NCI-H1417 treated with DMSO at 0.1 percent for 48 hours (cell line): ENCODE measurements at places on chromosomes 13 and 19.

GRCh38 chr19:4012092-4012974 is 4.8 kb downstream of the PIAS4 start:
- peak; percentile 61 for DNase-seq

DNA sequence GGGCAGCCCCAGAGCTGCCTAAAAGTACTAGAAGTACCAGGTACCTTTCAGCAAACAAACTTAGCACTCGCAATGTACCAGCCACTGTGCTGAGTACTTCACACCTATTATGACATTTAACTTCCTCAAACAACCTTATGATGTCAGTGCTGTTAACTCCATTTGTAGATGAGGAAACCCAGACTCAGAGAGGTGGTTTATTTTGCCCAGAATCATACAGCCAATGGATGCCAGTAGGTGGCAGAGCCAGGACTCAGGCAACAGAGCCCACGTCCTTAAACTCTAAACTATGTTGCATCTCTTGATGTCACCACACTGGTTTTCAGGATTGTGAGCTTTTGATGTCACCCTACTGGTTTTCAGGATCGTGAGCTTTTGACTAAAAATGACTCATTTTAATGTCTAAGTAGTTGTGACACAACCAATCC is 78.9 kb downstream of the FLT1 start:
- no peak for DNase-seq

- no peak for DNase-seq
Measured at GRCh38 chr13:43472980-43473379, 313.8 kb downstream of the ENOX1 start.

GRCh38 chr13:72920097-72920496 is 138.2 kb downstream of the PIBF1 start:
- no peak for DNase-seq

DNA sequence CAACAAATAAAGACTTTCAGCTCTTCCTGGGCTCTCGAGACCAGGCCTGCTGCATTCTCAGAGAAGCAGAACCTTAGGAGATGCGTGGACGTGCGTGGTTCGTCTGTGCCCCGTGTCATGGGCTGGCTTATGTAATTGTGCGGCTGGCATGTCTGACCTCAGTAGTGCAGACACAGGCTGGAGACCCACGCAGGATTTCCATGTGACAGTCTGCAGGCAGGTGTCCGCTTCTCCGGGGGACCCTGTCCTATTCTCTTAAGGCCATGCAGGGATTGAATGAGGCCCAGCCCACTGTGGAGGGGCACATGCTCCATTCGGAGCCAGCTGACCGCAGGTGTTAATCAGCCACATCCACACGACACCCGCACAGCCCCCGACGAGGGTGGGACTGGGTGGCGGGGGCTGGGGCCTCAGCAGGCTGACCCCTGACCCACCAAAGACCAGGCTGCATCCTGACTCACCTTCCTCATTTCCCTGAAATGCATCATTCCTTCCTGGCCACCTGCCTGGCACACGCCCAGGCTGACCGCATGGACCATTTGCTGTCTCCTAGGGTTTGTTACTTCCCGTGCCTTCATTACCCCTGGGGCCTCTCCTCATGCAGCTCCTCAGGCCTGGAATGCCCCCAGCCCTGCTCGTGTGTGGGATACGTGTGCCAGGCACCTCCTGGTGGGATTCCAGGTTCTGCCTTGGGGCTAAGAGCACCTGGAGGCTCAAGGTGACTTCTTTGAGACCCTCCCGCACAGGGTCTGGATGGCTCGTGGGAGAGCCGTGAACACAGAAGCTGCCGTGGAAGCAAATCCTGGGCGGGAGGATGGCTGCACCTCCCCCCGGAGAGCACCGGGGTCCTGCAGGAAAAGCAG is 10.7 kb upstream of the MCF2L start:
- DNase-seq: no peak

- no peak for DNase-seq
Measured at GRCh38 chr13:103224804-103225203, 158.6 kb upstream of the SLC10A2 start.

DNA sequence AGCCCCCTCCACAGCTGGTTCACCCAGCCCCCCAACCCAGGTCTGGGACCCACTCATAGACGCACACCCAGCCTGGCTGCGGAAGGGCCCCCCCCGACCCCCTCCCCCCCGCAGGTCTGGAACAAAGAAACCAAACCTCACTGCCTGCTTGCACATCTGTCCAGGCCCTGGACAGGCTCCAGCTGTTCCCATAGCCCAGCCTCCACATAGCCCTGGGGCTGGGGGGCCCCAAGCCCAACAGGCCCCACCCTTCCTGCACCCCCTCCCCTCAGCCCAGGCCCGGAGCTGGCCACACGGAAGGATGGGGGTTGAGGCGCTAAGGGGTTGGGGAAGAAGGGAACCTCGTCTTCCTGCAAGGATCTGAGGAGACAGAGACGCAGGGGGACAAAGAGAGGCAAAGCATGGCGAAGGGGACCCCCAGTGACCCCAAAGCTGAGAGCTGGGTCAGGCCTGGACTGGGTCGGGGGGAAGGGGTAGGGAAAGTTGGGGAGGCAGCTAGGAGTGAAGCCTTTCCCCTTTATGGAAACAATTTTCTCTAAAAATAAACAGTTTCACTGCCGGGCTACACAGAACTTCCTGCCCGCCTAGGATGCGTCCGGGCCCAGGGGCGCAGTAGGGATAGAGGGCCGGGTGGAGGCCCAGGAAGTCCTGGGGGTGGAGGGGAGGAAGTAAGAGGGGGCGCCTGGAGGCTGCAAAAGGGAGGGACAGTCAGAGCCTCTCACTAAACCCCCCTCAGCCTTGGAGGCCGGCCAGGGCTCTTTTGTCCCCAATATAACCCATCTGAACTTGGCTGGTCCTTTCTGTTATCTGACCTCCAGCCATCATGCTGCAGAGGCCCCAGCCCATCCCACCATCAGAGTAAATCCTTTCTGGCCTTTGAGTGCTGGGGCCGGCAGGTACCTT is 2.4 kb downstream of the KANK2 start:
- no peak for DNase-seq

DNA sequence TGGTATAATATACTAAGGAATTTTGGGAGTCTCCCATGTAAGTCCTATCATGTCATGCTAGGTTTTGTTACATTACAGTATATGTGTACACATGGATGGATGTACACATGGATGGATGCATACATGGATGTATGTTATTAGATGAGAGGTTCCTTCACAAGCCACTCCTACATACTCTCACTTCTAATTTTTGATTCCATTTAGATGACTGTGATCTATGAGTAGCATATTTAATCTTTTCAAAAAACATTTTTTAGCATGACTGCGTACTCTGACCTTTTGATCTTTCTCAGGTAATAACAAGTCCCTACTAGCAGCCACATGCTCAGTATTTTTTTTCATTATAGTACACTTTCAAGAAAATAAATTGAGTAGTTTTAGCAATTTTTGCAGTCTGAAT is 441.8 kb downstream of the SLITRK1 start:
- no peak for DNase-seq

- DNase-seq: no peak
Measured at GRCh38 chr13:45750566-45750965, 48.4 kb downstream of the CBY2 start.

DNA sequence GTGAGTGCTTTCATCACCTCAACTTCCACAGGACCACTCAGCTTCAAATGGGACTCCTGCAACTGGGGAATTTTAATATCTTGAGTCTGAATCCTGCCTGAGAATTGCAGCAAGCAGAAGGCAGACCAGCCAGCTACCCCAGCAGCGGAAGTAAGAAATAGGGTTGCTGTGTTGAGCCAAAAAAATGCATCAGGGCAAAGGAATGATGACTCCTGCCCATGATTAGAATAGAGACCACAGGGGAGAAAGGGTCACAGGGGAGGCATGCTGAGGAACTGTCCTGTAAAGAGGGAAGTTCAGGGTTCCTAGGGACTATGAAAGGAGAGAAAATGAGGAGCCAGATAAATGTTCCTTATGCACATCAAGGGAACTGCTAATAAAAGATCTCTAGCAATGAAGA is 370.2 kb downstream of the KCTD12 start:
- no peak for DNase-seq

- DNase-seq: no peak
Measured at GRCh38 chr13:113040597-113041292, 64.8 kb upstream of the F7 start.

DNA sequence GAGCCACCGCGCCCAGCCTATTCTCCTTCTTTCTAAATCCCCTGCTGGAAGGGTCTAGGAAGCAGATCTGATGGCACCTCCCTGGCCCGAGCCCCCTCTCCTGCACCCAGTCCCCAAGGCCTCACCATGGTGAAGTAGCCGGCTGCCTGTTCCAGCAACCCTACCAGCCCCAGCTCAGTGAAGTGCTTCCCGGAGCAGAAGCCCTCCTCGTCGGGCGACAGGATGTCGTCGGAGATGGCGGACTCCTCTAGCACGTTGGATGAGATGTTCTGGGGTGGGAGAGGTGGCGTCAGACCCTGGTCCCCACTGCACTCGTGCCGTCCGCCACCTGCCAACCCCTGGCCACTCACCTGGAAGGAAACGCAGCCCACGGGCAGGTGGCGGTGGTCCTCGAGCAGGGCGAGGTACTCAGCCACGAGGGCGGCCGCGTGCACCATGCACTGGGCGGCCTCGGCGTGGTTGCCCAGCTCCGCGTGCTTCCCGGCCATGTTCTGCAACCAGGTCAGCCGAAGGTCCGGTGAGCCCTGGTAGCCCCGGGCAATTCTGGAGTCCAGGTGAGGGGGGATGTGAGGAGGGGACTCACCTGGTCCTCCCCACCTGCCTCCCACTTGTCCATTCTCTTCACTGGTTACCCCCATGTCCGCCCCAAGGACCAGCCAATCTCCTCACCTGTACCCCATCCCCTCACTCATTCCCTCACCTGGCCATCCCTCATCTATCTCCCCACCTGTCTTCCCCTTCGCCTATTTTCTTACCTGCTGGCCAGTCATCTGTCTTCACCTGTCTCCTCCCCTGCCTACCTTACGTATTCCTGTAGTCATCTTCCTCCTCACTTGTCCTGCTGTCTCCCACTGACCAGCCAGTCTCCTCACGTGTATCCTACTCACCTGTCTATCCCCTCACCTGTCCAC is 11.5 kb upstream of the KANK2 start:
- DNase-seq: no peak

DNA sequence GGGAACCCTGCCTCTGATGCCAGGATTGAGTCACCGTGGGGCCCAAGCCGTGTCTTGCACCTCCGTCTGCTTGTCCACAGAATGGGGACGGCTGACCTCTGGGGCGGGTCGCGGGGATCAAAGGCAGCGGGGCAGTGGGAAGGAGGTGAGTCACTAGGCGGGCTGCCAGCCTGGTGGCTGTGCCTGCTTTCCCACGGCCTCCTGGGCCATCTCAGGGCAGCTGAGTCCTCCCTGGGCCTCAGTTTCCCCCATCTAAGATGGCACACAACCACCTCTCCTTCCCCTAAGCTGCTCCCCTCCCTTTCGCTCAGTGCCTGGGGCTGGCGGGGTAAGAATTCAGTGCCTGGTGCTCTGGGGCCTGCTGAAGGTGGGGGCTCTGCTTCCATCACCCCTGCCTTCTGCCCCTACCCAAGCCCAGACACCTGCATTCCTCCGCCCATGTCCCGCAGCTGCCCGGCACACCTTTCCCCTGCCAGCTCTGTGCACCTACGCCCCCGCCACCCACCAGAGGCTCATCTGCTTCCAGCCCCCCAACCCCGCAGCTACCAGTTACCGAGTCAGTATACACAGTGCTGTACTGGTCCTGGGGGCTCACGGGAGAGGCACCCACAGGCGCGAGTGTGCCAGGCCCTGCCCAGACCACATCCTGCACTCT is 3.5 kb downstream of the MKNK2 start:
- DNase-seq: no peak

DNA sequence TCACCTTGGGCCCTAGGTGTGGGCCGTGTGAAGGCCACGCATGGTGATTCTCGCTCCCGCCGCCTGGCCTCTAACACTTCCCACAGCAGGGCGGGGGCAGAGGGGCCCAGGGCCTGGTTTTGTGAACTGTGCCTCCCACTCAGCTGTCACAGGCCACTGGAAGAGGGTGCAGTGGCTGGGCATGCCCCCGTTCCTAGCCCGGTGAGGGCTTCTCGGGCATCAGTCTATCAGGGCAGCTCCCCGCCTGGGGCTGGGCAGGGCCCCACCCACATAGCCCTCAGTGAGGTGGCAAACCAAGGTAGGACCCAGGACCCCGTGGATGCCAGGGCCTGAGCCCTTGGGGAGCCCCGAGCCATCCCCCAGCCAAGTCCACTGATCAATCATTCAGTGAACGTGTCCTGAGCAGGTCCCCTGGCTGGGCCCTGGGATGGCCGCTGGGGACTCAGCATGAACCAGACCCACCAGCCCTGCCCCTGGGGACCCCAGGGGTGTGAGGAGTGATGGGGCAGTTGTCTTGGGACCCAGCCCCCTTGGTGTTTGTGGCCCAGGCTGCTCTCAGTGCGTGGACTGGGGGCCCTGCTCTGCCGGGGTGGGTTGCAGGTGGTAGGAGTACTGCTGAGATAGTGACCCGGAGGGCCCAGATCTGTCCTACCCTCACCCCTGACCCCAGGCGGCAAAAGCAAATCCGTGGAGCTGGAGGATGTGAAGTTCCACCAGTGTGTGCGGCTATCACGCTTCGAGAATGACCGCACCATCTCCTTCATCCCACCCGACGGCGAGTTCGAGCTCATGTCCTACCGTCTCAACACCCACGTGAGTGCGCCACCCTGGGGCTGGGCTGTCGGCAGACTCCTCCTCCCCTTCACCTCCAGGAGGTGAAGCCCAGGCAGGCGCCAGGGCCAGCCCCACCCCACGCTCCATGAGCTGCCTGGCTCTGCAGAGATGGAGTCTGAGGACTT is 29.4 kb downstream of the AP1M1 start:
- no peak for DNase-seq

GRCh38 chr13:73536865-73537264 is 478.1 kb downstream of the KLF5 start:
- no peak for DNase-seq

GRCh38 chr13:101155920-101156319 is 260.4 kb downstream of the NALCN start:
- no peak for DNase-seq

GRCh38 chr13:47289567-47289966 is 392.7 kb upstream of the HTR2A start:
- no peak for DNase-seq
